HAP-1 (cell line): ENCODE measurements at places on chromosomes 13 and 19.

DNA sequence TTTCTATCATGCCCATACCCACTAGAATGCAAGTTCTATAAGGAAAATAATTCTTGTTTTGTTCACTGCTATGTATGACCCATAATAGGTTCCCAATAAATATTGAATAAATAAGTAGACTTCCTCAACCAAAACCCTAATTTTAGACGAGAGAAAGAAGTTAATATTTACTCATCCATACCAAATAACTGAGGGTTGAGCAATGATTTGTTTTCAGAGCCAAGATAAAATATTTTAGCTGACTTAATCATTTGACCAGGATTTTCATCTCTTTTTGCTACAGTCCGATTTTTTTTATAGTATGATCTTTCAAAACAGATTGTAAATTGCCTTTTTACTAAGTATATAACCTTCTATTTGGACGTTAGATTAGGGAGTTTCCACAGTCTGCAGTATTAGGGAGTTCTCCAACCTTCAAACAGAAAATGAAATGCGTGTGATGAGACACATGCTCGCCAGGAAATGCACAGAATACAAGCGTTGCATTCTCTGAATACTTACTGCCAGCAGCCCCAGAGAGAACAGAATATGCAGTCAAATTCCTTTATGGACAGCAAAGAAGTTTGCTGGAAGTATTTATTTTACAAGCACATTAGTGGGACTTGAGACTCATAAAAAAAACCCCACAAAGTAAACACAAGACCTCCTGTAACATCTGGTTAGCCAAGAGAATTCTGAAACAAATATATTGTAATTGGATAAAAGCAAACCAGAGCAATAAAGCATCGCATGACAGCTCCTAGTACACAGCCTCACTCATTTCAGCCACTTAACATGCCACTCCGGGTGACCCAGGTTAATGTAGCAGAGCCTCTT is 230.0 kb downstream of the MYO16 start:
- DNase-seq, result no peak

DNA sequence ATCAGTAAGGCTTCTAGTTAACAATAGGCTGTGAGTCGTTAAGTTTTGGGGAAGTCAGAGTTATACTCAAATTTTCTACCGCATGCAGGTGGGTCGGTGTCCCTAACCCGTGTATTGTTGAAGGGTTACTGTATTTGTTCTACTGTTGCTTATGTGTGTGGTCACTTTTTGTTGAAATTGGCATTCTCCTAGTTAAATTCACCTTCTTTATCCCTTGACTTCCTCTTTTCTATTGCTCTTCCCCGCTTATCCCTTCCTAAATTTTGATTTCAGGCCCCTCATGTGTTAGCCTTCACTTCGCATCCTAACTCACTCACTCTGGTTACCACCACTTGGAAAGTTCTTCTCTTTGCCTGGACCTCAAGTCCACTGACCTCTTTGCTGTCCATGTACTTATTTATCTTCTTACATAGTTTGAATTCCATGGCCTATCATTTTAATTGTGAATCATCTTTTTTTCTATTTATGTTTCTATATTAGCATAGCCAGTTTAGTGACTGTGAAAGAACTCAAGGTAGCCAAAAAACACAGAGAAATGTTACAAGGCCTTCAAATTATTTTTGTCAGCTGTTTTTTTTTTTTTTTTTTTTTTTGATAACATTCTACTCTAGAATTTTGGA is 52.9 kb downstream of the NDFIP2 start:
- DNase-seq, result no peak

GRCh38 chr13:24863748-24864540 is 100.0 kb downstream of the RNF17 start:
- no peak for DNase-seq

GRCh38 chr19:49741210-49741844 is 21.8 kb downstream of the TSKS start:
- no peak for DNase-seq

- no peak for DNase-seq
Observed at GRCh38 chr13:45216193-45216592, 15.3 kb upstream of the KCTD4 start.

DNA sequence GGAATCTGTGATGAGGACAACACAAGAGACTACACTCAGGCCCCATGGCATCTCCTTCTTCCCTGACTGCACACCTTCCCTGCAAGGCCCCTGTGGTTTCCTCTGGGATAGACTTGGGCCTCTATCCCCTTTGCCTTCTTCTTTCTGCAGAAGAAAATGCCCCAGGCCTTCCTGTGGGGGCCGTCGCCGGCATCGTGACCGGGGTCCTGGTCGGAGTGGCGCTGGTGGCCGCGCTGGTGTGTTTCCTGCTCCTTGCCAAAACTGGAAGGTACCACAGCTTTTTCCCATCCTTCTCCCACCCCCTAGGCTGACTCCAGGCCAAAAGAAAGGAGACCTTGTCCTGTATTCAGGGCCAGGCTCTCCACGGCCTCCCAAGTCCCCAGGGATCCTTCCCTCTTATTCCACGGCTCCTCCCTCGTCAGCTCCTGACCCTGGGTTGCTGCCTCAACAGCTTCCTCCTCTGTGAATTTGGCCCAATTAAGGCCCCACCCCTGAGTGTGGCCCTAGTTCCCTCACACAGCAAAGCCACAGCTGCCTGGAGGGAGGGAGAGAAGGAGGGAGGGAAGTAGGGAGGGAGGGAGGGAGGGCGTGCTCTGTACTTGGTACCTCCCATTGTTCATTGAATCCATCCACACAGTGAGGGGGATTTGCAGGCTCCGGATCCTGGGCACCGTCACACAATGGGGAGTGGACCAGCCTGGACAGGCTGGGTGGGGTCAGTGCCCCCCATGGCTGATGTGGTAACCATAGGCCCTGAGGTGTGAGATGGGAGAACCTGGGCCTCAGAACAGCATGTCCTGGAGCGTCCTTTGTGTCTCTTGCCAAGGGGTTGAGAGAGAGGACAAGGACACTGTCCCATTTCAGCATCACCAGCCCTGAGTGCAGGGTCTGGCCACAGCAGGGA is 12.5 kb downstream of the CEACAM3 start:
- no peak for DNase-seq

- DNase-seq, result no peak
Observed at GRCh38 chr13:28413999-28414398, 80.9 kb downstream of the FLT1 start.

GRCh38 chr13:76723551-76724232 is 162.5 kb downstream of the KCTD12 start:
- DNase-seq, result no peak
